ENCODE measurements at places on chromosomes 13 and 19. TPM values are rescaled to one million over a fixed set of nuclear protein-coding genes. Genes with fewer than 3 reads are reported as not detected.

- no peak for DNase-seq
Observed at GRCh38 chr19:48627865-48628314, 8.6 kb downstream of the SPHK2 start.

The IRF3 gene
- total RNA-seq = 84.8 TPM

GRCh38 chr13:85538957-85539356, 260.3 kb downstream of the SLITRK6 start:
- DNase-seq = no peak

The ZNF431 gene
- total RNA-seq = 17.4 TPM

DNA sequence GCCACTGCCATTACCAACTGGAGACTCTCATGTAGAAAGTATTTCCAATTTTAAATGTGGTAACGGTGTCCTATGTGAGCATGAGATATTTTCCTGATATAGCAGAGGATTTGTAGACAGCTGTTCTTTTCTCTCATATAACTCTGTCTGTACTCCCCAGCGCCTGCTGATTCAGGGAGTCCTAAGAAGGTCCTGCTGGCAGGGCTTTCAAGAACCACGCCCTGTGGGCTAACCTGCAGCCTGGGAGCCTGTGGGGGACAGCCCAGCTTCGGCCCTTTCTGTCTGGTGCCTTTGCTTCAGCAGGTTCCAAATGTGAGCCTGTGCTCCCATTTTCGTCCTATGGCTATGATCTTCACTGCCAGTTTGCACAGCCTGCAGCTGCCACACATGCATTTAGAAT, 316.8 kb downstream of the ATP8A2 start:
- no peak for DNase-seq

- DNase-seq = no peak
Observed at GRCh38 chr13:51267622-51268021, 45.4 kb downstream of the FAM124A start.

DNA sequence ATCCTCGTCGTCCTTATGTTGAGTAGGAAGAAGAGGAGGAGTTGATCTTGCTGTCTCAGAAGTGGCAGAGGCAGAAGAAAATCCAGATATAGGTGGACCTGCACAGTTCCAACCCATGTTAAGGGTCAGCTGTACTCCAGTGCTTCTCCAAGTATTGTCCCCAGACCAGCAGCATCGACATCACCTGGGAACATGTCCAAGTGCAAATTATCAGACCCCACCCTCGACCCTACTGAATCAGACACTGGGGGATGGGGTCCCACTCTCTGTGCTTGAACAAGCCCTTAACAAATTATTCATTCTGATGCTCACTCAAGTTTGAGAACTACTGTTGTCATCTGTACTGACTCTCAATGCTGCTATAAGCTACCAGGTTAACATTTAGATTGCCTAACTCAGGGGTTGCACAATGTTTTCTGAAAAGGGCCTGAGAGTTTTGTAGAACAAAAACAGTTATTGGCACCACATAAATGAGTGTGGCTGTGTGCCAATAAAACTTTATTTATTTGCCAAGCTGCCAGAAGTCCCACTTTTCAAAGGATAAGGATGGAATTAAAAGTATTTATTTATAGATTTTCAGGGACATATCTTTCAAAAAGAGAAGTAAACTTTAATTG, 226.7 kb upstream of the IPO5 start:
- DNase-seq = no peak

DNA sequence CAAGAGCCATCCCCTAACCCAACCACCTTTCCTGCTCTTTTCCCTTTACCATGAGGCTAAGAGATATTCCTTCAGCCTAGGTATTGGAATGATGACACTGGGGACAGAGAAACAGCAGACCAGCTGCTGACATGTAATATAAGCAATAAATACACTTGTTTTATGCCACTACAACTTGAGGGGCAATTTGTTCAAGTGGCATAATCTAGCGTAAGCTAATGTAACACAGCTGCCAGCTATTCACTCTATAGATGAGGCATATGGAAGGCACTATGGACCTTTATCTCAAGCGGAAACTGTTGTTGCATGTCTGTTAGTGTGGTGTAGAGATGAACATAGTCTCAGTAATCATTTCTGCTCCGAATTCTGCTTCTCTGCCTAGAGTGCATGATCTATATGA, 111.1 kb downstream of the STARD13 start:
- no peak for DNase-seq

GRCh38 chr19:46963093-46963734, 56.4 kb upstream of the NPAS1 start:
- no peak for DNase-seq

The SIGLEC7 gene
- total RNA-seq = not detected
